OCI-LY7 (cell line): ENCODE measurements at places on chromosomes 7 and 10. TPM values are rescaled to one million over a fixed set of nuclear protein-coding genes. Genes with fewer than 3 reads are reported as not detected.

DNA sequence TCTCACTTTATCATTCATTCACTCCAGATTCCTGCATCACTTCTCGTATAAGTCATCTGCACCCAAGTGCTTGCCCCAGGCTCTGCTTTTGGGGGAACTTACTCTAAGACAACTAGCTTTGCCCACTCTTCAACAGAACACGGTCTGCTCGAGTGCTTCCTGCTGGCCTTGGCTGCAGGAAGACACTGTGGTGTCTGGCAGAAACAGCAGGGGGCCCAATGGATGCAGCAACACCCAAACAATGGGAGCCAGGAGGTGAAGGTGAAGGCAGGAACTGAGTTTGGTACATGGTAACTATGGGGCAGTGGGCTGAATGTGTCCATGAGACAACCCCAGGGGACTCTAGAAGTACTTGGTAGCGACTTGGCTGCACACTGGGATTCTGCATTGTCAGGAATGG, 344.0 kb downstream of the REEP3 start:
- DNase-seq: no peak

DNA sequence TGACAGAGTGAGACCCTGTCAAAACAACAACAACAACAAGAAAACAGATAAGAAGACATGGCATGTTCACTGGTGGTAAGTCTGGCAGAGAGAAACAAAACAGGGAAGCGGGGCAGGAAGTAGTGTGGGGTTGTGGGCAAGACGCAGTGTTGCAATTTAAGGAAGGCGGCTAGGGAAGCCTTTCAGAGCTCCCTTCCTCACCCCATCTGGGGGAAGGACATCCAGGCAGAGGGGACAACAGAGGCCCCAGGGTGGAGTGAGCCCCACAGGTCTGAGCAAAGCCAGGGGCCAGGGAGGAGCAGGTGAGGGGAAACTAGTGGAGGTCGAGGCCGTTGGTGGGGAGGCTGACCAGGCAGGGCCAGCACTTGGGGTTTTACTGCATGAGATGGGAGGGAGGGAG, 16.8 kb downstream of the LAT2 start:
- no peak for DNase-seq

GRCh38 chr10:112766636-112767035, 183.4 kb upstream of the TCF7L2 start:
- no peak for DNase-seq

GRCh38 chr10:109327266-109327665, 596.0 kb downstream of the XPNPEP1 start:
- no peak for DNase-seq

DNA sequence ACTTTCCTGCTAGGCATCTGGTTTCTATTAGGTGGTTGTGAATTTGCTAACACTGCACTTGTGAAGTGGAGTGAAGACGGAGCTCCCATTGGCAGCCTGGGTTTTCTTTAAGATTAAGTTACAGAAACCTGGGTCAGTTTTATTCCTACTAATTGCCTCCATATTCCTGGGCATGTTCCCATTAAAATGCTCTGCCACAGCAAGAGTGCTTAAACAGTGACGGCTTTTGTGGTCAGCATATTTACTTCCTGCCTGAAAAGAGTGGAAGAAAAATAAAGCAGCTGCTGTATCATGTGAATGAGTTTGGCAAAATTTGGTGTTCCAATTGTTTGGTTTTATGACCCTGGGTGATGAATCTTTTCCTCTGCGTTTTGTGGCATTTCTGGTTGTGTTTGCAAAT, 96.9 kb upstream of the PLXDC2 start:
- no peak for DNase-seq

GRCh38 chr10:131831561-131831960, 69.2 kb upstream of the PPP2R2D start:
- no peak for DNase-seq

GRCh38 chr7:842431-843031, 10.3 kb downstream of the SUN1 start:
- no peak for DNase-seq

DNA sequence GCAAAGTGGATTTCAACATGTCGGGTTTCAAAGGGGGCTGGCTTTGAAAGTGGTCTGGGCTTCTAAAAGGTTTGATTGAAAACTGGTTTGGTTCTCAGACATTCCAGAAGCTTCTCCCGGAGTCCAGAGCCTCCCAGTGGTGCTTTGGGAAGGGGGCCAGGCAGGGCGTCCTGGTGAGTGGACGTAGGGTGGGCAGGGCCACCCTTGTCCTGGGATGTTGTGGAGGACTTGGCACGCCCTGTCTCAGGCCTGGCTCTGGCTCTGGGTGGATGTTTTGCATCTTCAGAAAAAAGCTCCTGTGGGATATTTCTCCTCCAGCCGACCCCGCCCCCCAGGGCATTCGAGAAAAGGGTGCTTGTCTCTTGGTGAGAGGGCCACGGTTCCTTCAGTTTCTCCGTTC, 31.2 kb downstream of the GRIFIN start:
- DNase-seq: no peak

DNA sequence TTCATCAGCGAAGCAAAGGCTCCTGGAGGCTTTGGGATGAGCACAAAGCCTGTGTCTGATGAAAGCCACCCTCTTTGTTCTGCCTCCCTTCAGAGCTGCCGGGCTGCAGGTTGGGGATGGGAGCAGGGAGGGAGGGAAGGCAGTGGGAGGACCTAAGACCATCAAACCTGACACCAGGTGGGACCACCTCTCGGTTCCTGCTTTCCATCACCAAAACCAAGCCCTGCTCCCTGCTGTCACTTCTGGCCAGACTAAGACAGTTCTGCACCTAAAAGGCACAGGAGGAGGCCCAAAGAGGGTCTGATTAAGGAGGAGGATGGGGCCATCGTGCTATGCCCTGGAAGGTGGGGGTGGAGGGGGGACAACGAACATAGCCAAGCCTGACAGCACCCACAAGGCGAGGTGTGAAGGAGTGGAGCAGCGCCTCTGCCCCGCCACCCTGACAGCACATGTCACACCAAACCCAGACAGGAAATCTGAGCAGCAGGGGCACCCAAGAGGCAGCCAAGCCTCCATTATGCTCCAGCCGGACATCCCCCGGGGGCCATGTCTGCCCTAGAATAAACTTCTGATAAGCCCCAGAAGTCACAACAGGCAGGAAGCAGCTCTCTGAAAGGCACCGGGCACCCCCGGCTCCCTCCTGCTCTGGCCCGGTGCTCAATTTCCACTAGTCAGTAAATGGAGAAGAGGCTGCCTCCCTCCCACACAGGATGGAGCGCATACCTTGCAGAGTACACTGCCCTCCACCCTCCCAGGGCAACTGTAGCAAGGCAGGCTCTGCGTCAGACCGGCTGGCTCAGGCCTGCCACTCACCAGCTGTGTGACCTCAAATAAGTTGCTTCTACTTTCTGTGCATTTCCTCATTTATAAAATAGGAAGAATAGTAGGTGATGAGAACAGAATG, 48.9 kb downstream of the DLG5 start:
- peak; percentile 35 for DNase-seq

DNA sequence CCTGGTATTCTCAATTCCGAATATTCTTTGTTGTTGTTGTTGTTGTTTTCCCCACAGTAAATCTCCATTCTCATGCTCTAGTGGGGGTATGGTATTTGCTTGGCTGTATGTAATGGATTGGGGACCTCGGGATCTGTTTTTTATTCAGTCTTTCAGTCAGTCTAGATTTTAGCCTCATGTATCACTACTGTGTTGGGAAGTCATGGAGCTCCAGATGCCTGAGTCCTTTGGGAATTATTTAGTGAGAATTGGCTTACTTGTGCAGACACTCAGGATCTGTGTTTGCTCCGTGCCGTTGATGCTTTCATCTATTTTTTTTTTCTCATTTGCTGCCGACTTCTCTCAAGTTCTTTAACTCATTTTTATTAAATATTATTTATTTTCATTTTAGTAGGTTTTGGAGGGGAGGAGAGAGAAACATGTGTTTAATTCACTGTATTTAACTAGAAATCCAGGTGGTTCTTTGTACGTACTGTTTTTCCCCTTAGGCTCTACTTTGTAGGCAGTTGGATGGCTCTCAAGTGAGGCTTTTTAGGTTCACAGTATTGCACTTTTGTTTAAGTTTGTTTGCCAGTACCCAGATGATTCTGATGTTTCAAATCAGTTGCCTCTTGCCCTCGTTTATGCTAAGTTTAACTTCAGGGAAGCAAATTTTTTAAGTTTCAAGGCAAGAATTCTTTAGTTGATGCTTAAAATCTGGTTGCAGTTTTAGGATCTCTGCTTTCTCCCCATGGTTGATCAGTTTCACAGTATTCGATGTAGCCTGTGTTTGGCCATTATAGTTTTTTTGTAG, 36.9 kb downstream of the ZNRF2 start:
- DNase-seq: peak; percentile 12

GRCh38 chr7:157597562-157597961, 260.8 kb downstream of the DNAJB6 start:
- no peak for DNase-seq

- DNase-seq: no peak
Measured at GRCh38 chr10:95247200-95247880, 43.5 kb downstream of the PDLIM1 start.

DNA sequence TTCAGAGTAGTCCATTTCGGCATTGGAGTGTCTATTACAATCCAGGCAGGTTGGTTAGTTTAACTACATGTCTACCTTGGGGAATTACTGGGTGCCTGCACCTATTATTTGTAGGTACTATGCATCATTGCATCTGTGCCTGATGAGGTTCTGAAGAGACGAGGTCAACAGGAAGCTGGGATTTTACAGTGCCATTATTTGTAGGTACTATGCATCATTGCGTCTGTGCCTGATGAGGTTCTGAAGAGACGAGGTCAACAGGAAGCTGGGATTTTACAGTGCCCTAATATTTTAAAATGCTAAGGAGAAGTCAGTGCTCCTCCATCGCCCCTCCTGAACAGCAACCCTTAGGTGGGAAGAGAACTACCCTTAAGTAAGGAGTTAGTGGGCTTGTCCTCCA, 41.7 kb downstream of the NPY start:
- DNase-seq: peak; percentile 93

GRCh38 chr10:126997801-126998590, 92.8 kb downstream of the DOCK1 start:
- no peak for DNase-seq

DNA sequence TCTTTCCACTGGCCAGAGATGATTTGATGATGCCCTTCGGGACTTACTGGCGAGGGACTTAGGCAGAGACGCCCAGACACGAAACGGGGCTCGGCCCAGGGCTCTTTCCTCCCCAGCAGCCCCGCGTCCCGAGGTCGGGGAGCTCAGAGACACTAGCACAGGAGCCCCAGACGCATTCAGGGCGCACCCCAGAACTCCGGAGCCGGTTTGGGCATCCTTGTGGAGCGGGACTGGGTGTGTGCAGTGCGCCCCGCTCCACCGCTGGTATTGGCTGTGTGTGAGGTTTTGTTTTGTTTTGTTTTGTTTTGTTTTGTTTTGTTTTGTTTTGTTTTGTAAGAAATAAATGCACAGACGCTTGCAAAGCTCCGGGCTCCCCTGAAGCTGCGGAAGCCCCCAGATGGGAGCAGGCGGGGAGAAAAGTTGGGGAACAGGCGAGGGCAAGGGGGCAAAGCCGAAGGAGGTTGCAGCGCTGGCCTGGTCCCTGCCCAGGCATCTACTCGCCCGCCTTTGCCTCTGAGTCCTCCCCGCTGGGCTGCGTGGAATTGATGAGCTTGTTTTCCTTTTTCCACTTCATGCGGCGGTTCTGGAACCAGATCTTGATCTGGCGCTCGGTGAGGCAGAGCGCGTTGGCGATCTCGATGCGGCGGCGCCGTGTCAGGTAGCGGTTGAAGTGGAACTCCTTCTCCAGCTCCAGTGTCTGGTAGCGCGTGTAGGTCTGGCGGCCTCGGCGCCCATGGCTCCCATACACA, 1.9 kb upstream of the HOXA5 start:
- no peak for DNase-seq

DNA sequence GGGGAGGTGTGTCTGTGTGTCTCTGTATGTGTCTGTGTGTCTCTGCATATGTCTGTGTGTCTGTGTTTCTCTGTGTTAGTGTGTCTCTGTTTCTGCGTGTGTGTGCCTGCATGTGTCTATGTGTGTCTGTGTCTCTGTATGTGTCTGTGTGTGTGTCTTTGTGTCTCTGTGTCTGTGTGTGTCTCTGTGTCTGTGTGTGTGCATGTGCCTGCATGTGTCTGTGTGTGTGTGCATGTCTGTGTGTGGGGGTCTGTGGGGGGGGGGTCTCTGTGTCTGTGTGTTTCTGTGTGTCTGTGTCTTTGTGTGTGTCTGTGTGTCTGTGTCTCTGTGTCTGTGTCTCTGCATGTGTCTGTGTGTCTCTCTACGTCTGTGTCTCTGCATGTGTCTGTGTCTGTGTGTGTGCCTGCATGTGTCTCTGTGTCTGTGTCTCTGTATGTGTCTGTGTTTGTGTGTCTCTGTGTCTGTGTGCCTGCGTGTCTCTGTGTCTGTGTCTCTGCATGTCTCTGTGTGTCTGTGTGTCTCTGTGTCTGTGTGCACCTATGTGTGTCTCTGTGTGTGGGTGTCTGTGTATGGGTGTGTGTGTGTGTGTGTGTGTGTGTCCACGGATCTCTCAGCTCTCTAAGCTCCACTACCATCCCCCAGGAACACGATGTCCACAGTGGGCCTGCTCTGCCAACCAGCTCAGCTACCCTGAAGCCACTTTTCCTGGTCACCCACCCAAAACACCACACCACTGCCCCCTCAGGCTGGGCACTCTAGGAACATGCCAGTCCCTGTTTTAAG, 41.7 kb downstream of the RASGEF1A start:
- no peak for DNase-seq

DNA sequence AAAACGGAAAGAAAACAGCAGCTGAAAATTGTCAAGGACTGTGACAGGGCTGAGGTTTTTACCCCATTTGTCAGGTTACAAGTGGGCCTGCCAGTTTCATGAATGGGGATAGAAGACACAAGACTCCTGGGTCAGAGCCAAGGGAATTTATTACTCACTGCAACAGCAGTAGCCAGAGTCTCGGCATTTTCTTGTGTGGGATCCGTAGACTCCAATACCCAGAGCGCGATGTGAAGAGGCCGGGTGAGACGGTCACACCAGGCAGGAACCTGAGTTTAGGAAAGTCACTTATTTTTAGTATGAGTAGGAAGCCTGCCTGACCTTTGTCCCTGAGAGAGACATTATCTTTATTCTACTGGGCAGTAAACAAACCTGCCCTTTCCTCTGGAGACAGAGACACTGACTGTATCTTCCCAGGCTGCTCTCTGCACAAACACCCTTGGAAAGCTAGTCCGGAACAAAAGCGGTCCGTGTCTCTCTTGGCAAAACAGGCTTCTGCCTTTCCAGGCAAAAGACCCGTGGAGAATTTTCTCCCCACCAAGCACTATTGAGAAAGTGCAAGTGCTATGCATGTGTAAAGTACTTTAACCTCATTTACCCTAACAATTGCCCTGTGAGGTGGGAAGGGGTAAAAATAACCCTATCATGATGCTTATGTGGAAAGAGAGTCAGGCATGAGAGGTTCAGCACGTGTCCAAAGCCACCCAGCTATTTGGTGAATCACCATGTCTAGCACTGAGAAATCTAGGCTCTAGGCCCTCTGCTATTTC, 58.4 kb downstream of the JCAD start:
- DNase-seq: no peak

DLX6 gene
- not detected in 2 replicates for total RNA-seq

SPDYE16 gene
- total RNA-seq: 0.20 and 0.21 TPM in 2 replicates

AGR2 gene
- total RNA-seq: not detected in 2 replicates

MYH16 gene
- total RNA-seq: not detected in 2 replicates

GPNMB gene
- total RNA-seq: 3.0 and 3.5 TPM in 2 replicates

CHCHD1 gene
- 33.6 and 36.6 TPM in 2 replicates for total RNA-seq

ATOH7 gene
- total RNA-seq: 0.21 TPM in 1 of 2 replicates, not detected in the other

CTTNBP2 gene
- total RNA-seq: not detected in 2 replicates

SRRM3 gene
- total RNA-seq: not detected in 2 replicates

PAX4 gene
- total RNA-seq: not detected in 2 replicates

CDK1 gene
- 155 and 164 TPM in 2 replicates for total RNA-seq
